ENCODE measurements at places on chromosomes 12 and 14.

- no peak for DNase-seq
Observed at GRCh38 chr14:24278424-24278823, 7.0 kb upstream of the RABGGTA start.

GRCh38 chr14:54775486-54776140 is 127.0 kb downstream of the GCH1 start:
- DNase-seq = no peak

GRCh38 chr12:12158858-12159257 is 88.1 kb downstream of the BCL2L14 start:
- no peak for DNase-seq

GRCh38 chr14:65210822-65211182 is 108.5 kb upstream of the MAX start:
- no peak for DNase-seq

GRCh38 chr14:77036484-77037214 is 8.1 kb upstream of the IRF2BPL start:
- no peak for DNase-seq

DNA sequence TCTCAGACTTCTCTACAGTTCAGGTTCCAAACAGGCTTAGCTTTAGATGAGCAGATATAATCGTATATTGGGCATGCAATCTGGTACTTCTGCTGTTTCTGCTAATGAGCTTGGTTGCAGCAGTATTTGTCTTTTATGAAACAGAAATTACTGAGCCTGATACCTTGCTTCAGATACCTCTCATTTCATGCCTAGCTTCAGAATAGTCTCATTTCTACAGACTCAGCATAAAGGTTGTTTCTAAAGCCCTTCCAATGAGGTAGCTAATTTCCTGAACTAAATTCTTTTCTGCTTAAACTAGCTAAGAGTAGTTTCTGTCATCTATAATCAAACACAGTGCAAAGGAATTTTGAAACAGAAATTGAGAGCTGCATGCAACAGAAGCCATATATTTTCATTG is 275.0 kb upstream of the KITLG start:
- no peak for DNase-seq

- DNase-seq = no peak
Observed at GRCh38 chr12:75587340-75588106, 76.1 kb upstream of the KRR1 start.

- no peak for DNase-seq
Observed at GRCh38 chr12:91219919-91220318, 37.3 kb upstream of the DCN start.

- peak; percentile 60 for DNase-seq
Observed at GRCh38 chr14:65958664-65959562, 527.3 kb upstream of the CCDC196 start.
